Activated naive CD8-positive, alpha-beta T cell treated with anti-CD3 and anti-CD28 coated beads, Interleukin-2, amount 50 U/mL, for 24 hours (primary cell): ENCODE measurements at places on chromosomes 11 and 22.
A peak's percentile ranks its signal among the peaks of the same experiment; 100 is the strongest.

- no peak overlapping the region for H3K4me3 ChIP-seq
- H3K27me3 ChIP-seq, result peaks cover 3% of the 10 kb centered on the region
- H3K27ac ChIP-seq, result no peak overlapping the region
- no peaks in the 10 kb centered on the region for H3K4me1 ChIP-seq
- DNase-seq, result no peak
These were observed 449.6 kb upstream of the B3GAT1 start for GRCh38 chr11:134861490-134862104.

DNA sequence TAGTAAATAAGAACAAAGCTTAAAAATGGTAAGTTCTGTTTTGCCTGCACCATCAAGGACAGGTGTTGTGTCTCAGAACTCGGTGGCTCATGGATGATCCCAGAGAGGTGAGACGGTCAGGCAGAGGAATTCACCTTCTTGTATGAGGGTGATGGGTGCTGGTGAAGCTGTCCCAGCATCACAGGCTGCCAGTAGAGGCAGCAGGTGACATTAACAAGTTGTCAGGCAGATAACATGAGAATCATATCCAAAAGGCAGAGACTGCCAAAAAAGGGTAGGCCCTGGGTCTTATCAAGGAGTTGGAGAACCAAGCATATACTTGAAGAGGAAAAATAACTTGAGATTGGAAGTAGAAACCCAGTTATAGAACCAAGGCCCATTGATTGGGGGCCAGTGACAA, 437.8 kb downstream of the DYNC2H1 start:
- DNase-seq, result no peak
- H3K36me3 ChIP-seq, result no peaks in the 10 kb centered on the region
- H3K27me3 ChIP-seq, result no peaks in the 10 kb centered on the region
- no peak overlapping the region for H3K27ac ChIP-seq
- no peak overlapping the region for H3K4me3 ChIP-seq

DNA sequence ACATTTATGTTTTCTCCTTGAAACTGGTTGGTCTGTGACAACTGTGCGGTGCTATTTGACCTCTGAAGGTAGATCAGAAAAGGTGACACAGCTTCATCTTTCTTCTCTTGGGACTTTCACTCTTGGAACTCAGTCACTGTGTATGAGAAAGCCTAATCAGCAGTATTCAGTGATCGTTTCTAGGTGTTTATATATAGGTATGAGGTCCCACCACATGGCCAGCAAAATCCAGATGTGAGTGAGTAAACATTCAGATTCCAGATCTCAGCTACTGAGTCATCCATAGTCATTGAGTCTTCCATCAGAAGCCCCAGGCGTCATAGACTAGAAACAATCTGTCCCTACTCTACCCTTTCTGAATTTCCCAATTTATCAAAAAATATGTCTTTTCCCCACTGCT, 117.3 kb upstream of the CTSC start:
- H3K36me3 ChIP-seq, result no peaks in the 10 kb centered on the region
- no peak overlapping the region for H3K27ac ChIP-seq
- no peaks in the 10 kb centered on the region for H3K4me1 ChIP-seq
- no peak for DNase-seq

DNA sequence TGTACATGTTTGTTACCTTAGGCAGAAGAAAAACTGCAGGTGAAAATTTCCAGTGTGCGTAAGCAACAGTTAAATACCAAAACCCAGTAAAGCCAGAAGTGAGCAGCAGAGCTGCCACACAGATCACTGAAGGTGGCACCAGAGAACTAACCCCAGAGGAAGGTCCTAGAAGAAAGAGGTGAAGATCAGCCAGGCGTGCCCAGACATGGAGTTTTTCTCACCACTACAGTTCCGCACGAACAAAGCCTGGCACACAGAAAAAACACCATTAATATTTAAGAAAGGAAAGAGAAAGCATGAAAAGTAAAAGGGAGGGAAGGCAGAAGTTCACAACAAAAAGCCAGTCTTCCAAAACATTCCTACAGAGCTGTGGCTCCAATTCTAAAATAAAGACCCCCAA, 60.7 kb downstream of the STK33 start:
- DNase-seq, result no peak
- H3K4me1 ChIP-seq, result no peaks in the 10 kb centered on the region
- peaks cover 2% of the 10 kb centered on the region for H3K27me3 ChIP-seq
- H3K36me3 ChIP-seq, result no peaks in the 10 kb centered on the region

- H3K4me1 ChIP-seq, result no peaks in the 10 kb centered on the region
- H3K27ac ChIP-seq, result no peak overlapping the region
- DNase-seq, result no peak
- H3K27me3 ChIP-seq, result peaks cover 4% of the 10 kb centered on the region
- no peak overlapping the region for H3K4me3 ChIP-seq
These were observed 1.9 kb upstream of the MOGAT2 start for GRCh38 chr11:75715688-75716087.

GRCh38 chr11:35752115-35752514, 89.5 kb downstream of the TRIM44 start:
- H3K4me3 ChIP-seq, result no peak overlapping the region
- no peaks in the 10 kb centered on the region for H3K4me1 ChIP-seq
- H3K36me3 ChIP-seq, result peaks cover 39% of the 10 kb centered on the region

DNA sequence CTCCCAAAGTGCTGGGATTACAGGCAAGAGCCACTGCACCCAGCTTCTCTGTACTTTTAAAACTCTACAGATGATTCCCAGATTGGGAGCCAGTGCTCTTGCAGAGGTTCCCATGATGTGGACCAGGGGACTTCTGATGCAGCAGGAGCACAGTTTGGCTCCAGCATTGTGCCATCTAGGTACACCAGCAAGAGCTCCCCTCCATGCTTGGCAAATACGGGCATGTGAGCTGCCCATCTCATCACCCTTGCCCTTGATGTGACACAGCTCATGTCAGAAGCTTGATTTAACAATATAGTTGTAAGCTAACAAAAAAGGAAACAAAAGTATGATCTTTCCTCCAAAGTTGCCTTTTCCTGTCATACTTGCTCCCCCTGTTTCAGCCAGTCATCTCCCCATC, 28.7 kb downstream of the SNU13 start:
- H3K4me3 ChIP-seq, result no peak overlapping the region
- no peaks in the 10 kb centered on the region for H3K27me3 ChIP-seq
- no peaks in the 10 kb centered on the region for H3K4me1 ChIP-seq
- peaks cover 62% of the 10 kb centered on the region for H3K36me3 ChIP-seq

GRCh38 chr11:19242179-19242932, 1.6 kb upstream of the E2F8 start:
- H3K4me1 ChIP-seq, result peaks cover 17% of the 10 kb centered on the region
- peak overlapping the region; percentile 48 for H3K27ac ChIP-seq
- peak; percentile 16 for DNase-seq

DNA sequence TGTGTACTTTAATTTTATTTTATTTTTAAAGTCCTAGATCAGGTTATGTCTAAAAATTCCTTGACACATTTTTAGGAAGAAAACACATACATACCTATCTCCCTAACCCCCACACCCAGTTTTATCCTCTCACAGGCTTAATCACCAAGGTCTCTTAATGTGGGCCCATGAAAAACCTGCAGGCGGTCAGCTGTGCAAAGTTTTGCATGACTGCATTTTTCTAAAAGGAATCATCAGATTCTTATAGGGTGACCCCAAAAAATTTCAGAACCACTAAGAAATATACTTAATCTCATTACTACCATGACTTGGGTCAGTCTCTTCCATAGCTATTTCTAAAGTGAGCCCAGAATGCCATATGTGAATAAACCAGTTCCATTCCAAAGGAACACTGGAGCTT, 19.8 kb downstream of the SAA1 start:
- DNase-seq, result no peak
- H3K36me3 ChIP-seq, result peaks cover 36% of the 10 kb centered on the region
- H3K4me3 ChIP-seq, result no peak overlapping the region
- H3K4me1 ChIP-seq, result peaks cover 3% of the 10 kb centered on the region

GRCh38 chr22:21972806-21973205, 9.8 kb downstream of the TOP3B start:
- peaks cover 20% of the 10 kb centered on the region for H3K36me3 ChIP-seq
- no peaks in the 10 kb centered on the region for H3K27me3 ChIP-seq
- H3K27ac ChIP-seq, result no peak overlapping the region
- no peak for DNase-seq

DNA sequence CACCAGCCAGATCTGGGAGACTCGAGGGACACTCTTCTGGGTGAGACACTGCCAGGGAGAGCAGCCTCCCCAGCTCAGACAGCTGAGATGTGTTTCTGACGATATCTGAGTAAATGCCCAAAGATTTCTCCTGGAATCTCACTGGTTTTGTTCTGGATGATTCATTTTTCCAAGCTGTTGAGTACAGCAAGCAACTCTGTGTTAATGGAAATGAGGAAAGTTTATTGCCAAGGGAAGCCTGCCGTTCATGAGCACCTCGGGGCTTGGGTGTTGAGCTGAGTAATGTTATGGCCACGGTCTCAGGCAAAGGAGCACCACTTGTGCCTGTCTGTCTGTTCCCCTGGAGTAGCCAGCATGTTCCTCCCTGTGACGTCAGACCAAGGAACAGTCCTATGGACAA, 1132.4 kb downstream of the BRD1 start:
- H3K27me3 ChIP-seq, result no peaks in the 10 kb centered on the region
- no peak overlapping the region for H3K27ac ChIP-seq
- no peaks in the 10 kb centered on the region for H3K4me1 ChIP-seq
- H3K4me3 ChIP-seq, result no peak overlapping the region

GRCh38 chr11:74397501-74398243, 561 bp downstream of the PGM2L1 start:
- no peaks in the 10 kb centered on the region for H3K36me3 ChIP-seq
- H3K4me1 ChIP-seq, result peaks cover 40% of the 10 kb centered on the region
- H3K27ac ChIP-seq, result peak overlapping the region; percentile 96
- no peaks in the 10 kb centered on the region for H3K27me3 ChIP-seq
- peak overlapping the region; percentile 92 for H3K4me3 ChIP-seq

DNA sequence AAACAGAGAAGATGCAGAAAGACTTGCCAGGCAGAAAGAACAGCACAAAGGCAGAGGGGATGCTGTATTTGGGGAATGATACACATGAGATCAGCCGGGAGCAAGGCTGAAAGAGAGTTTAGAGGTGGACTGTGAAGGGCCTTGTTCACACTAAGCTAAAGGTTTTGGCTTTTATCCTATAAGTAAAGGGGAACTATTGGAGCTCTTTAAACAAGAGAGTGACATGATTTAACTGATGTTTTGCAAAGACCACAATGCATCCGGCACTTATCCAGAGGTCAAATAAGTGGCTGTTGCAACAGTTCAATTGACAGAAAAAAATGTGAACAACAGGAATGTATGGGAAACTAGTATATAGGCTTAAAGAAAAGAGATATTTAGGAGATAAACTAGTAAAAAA, 64.7 kb upstream of the RRAS2 start:
- no peak overlapping the region for H3K4me3 ChIP-seq
- H3K27me3 ChIP-seq, result no peaks in the 10 kb centered on the region
- H3K27ac ChIP-seq, result no peak overlapping the region
- H3K4me1 ChIP-seq, result peaks cover 2% of the 10 kb centered on the region
- no peak for DNase-seq

GRCh38 chr11:132154781-132155180, 784.4 kb downstream of the NTM start:
- H3K4me1 ChIP-seq, result no peaks in the 10 kb centered on the region
- H3K27ac ChIP-seq, result no peak overlapping the region
- no peaks in the 10 kb centered on the region for H3K36me3 ChIP-seq
- DNase-seq, result no peak

- no peaks in the 10 kb centered on the region for H3K27me3 ChIP-seq
- H3K36me3 ChIP-seq, result peaks cover 16% of the 10 kb centered on the region
- H3K4me1 ChIP-seq, result no peaks in the 10 kb centered on the region
- DNase-seq, result no peak
- no peak overlapping the region for H3K4me3 ChIP-seq
These were observed 14.2 kb upstream of the TECTA start for GRCh38 chr11:121086866-121087265.

GRCh38 chr11:96037405-96037949, 113.6 kb upstream of the MTMR2 start:
- no peak overlapping the region for H3K4me3 ChIP-seq
- peaks cover 29% of the 10 kb centered on the region for H3K36me3 ChIP-seq
- H3K4me1 ChIP-seq, result peaks cover 23% of the 10 kb centered on the region
- no peak for DNase-seq

GRCh38 chr11:116788534-116788933, 711 bp upstream of the ZPR1 start:
- H3K36me3 ChIP-seq, result peaks cover 34% of the 10 kb centered on the region
- DNase-seq, result no peak
- H3K4me1 ChIP-seq, result peaks cover 50% of the 10 kb centered on the region
- H3K27ac ChIP-seq, result peak overlapping the region; percentile 91
- H3K4me3 ChIP-seq, result peak overlapping the region; percentile 91

GRCh38 chr11:108629274-108629673, 35.6 kb upstream of the DDX10 start:
- H3K27me3 ChIP-seq, result peaks cover 11% of the 10 kb centered on the region
- H3K36me3 ChIP-seq, result no peaks in the 10 kb centered on the region
- H3K4me3 ChIP-seq, result no peak overlapping the region
- peaks cover 15% of the 10 kb centered on the region for H3K4me1 ChIP-seq
- DNase-seq, result no peak

- H3K27me3 ChIP-seq, result peaks cover 1% of the 10 kb centered on the region
- H3K4me3 ChIP-seq, result no peak overlapping the region
- H3K36me3 ChIP-seq, result no peaks in the 10 kb centered on the region
These were observed 125.5 kb downstream of the BBOX1 start for GRCh38 chr11:27166130-27166529.

DNA sequence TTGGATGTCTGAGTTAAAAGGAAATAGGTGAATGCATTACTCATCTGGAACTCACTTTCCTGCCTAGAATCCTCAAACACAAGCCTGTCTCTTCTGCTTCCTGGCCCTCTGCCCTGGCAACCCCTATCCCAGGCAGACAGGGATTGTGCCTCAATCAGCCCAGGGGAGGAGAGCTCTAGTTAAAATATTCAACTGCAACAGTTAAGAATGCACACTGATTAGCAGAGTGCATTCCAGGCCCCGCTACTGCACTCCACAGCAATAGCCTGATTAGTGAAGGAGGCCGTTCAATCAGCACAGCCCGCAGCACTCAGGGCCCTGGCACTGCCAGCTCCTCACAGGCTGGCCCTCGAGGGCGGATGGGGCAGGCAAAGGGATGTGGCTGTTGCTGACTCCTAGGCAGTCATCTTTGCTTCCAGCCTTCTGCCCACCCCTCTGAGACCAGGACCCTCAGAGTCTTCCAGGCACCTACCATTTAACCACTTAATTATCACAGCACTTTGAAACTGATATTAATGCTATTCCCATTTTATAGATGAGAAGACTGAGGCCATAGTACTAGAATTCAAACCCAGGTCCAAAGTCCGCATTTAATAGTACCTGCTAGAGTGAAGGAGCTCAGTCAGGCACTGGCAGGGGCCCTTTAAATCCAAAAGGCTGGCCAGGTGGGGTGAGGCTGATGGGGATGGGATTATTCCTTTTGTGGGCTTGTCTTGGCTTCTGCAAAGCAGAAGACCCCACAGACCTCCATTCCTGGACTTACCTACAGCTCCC, 435.3 kb downstream of the SOX6 start:
- H3K27ac ChIP-seq, result no peak overlapping the region
- no peaks in the 10 kb centered on the region for H3K36me3 ChIP-seq
